ENCODE measurements at places on chromosomes 4 and X. TPM values are rescaled to one million over a fixed set of nuclear protein-coding genes. Genes with fewer than 3 reads are reported as not detected.

Gene HPSE
- 0.90 TPM for total RNA-seq

Gene CSN1S1
- total RNA-seq: not detected

Gene ZCCHC18
- 3.3 TPM for total RNA-seq

Gene CCSER1
- 88.0 TPM for total RNA-seq

Gene GIMD1
- total RNA-seq: not detected

Gene TDO2
- total RNA-seq: 3.9 TPM

- no peak for DNase-seq
These were observed 30.4 kb upstream of the RPL34 start for GRCh38 chr4:108589961-108590360.

GRCh38 chr4:111952688-111953087, 192.6 kb upstream of the FAM241A start:
- DNase-seq: no peak

DNA sequence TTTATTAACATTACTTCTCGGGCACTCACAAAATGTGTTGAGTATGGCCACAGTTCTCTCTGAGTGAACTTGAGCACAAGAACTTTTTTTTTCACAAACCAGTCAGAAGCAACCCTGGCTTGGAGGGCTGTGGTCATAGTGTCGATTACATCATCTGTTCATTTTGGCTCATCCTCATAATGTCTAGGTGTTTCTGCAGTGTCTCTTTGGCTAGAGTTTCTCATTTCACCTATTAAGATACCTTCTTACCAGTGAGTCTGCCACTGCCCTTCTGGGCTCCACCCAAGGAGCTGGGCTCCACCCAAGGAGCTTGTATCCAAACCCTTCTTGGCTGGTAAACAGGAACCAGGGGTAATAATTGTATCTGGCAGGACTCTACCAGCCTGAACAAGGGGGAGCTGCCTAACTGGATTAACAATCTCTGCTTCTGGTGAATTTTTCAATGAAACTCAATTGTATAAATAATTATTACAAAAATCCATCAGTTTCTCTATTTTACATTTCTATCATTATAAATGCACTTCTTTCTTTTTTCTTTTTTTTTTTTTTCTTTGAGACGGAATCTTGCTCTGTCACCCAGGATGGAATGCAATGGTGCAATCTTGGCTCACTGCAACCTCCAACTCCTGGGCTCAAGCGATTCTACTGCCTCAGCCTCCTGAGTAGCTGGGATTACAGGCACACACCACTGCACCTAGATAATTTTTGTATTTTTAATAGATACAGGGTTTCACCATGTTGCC, 667.7 kb upstream of the SLIT2 start:
- DNase-seq: no peak

DNA sequence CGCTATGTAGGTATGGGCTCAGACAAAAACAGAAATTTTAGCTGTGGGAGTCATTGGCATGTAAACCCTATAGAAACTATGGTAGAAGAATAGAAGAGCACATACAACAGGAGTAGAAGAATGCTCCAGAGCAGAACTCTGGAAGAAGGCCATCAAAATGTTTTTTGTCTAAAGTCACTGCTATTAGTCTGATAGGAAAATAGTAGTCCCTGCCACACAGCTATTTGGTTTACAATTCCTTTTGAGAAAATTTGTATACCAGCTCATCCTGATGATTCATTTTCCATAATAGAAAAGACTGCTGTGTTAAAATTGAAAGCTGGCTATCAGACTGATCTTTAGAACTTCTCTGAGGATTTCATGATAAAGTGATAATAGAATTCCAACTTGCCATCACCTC, 32.8 kb upstream of the ADAD1 start:
- DNase-seq: no peak

GRCh38 chr4:81136161-81136905, 78.7 kb downstream of the PRKG2 start:
- no peak for DNase-seq

- DNase-seq: no peak
These were observed 102.5 kb downstream of the CFAP299 start for GRCh38 chr4:80438016-80438415.

GRCh38 chrX:19595043-19595677, 79.9 kb upstream of the MAP3K15 start:
- DNase-seq: peak; percentile 20

DNA sequence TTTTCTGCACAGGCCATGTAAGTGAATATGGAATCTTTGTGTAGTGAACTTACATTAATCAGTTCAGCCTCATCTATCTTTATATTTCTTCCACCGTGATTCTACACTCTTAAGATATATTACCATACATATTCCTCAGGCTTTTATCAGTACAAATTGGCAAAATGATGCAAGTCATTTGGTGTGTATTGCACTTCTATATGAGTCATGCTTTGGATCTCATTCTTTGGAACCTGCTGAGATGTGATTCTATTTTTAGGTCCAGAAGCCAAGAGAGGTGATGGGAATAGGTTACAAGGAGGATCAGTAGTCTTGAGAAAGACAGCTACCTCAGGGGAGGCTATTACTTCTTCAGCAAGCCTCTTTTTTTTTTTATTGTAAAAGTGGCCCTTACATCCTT, 204.4 kb downstream of the ZNF330 start:
- DNase-seq: no peak

DNA sequence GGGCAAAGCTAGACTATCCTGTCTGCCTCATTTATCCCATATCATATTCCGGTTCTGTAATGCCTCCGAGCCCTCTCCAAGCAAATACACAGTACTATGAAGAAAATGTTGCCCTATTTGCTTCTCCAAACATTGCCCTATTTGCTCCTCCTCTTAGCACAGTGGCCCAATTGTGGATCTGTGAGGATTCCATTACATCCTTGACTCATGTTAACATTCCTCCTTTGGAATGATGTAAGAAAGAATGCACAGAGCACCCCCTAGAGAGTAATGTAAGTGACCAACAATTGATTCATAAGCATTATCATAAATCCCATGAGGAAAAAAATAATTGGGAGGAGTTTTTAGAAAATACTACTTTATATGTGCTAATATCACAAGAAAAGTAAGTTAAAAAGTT, 11.3 kb upstream of the BTC start:
- DNase-seq: no peak

GRCh38 chr4:54727346-54727745, 69.6 kb downstream of the KIT start:
- DNase-seq: no peak

GRCh38 chr4:124432500-124432899, 280.0 kb downstream of the ANKRD50 start:
- DNase-seq: no peak

DNA sequence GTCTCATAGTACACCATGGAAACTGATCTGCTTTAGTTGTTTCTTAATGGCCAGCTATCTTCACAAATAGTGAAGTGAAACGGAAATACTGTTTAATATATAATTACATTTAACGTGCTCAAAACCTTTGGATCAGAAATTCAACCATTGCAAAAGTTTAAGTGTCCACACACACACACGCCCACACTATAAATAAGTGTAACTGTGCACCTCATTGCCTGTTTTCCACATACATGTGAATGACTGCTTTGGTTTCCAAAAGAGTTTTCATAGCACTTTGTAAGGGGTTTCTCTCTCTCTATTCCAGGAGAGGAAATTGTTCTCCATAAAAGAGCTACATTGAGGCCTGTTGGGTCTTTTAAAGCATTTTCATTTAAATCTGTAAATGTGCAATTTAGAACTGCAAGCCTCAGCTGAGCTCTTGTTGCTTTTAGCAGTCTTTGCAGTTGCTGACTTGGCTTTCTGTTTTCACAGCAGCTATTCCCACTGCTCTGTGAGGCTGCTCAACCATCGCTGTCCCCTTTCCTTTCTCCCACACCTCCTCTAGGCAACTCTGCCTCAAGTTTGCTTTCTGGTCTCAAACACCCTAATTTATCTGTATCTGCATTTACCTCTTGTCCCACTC, 94.5 kb downstream of the RAPGEF2 start:
- DNase-seq: no peak
